ENCODE measurements at places on chromosomes 1 and 21. TPM values are rescaled to one million over a fixed set of nuclear protein-coding genes. Genes with fewer than 3 reads are reported as not detected.

Gene ESPN
- 21.6 TPM for polyA plus RNA-seq

Gene RGS4
- polyA plus RNA-seq = 0.33 TPM

Gene C1orf94
- not detected for polyA plus RNA-seq

Gene CD2
- 4.8 TPM for polyA plus RNA-seq

Gene AVPR1B
- polyA plus RNA-seq = not detected

Gene SNRNP40
- 8.7 TPM for polyA plus RNA-seq

Gene TEX38
- not detected for polyA plus RNA-seq

Gene LAMB3
- 15.2 TPM for polyA plus RNA-seq

Gene TIE1
- 4.2 TPM for polyA plus RNA-seq

Gene C1orf141
- polyA plus RNA-seq = not detected

Gene TAS1R2
- polyA plus RNA-seq = not detected

Data from esophagus (tissue), 2 donors.